ENCODE measurements at places on chromosomes 3 and 15.

DNA sequence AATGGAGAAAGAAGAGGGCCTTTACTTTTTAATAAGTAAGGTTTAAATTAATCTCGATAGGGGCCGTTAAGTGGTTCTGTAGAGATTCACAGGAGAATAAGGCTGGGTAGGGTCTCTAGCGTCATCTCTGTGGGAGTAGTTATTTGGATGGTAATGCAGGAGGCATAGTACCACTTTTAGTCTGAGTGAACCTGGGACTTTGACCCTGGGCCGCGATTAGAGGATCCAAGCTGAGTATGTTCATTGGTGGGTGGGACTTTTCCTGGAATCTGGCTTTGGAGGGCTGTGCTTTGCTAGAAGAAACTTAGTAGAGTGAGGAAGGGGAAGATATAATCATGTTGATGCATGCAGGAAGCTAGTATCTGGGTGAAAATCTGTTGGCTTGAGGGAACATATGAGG, 4.0 kb downstream of the LPP start:
- DNase-seq, result no peak

GRCh38 chr15:76678766-76679165, 226.4 kb downstream of the SCAPER start:
- no peak for DNase-seq

- no peak for DNase-seq
Observed at GRCh38 chr3:30649572-30650318, 43.3 kb downstream of the TGFBR2 start.

DNA sequence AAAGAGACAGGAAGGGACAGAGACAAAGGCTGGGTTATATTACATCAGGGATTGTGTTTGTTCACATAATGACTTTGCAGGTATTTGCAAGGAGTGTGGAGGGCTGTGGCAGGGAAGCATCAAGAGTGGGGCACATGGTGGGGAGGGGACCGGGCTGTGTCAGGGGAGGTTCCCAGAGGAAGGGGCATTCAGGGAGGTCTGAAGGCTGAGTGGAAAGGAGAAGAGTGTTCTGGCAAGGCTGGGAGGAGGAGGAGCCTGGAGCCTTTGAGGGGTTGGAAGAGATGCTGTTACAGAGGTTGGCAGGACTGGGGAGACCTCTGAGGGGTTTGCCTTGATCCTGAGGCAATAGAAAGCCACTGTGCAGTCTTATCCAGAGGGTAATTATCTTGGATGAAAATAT, 49.4 kb downstream of the EXOG start:
- no peak for DNase-seq

GRCh38 chr3:104632947-104633346, 733.8 kb upstream of the ALCAM start:
- no peak for DNase-seq

DNA sequence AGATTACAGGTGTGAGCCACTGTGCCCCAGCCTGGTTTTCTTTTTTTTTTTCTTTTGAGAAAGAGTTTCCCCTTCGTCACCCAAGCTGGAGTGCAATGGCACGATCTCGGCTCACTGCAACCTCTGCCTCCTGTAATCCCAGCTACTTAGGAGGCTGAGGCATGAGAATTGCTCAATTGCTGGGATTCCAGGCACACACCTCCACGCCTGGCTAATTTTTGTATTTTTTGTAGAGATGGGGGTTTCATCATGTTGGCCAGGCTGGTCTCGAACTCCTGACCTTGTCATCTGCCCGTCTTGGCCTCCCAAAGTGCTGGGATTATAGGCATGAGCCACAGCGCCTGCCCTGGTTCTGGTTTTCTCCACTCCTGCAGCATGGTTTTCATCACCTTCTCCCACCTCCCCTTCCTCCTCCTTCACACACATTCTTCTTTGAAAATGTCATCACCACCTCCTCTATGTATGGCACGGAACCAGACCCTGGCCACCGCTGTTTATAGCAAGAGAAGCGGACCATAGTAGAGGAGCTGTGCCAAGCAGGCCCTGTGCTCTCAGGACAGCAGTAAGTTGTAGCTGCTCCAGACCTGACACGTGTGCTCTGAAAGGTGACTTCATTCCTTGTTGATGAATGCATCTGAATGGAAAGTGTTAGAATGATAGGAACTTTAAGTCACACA, 14.6 kb upstream of the AHSG start:
- DNase-seq, result no peak

Data from activated naive CD4-positive, alpha-beta T cell treated with Interleukin-2 at 50 U/mL for 16 hours (primary cell).